ENCODE measurements at places on chromosomes 1 and 21. TPM values are rescaled to one million over a fixed set of nuclear protein-coding genes. Genes with fewer than 3 reads are reported as not detected.

Gene TTC3
- total RNA-seq = 140 TPM

GRCh38 chr1:85146972-85147359 lies 53.9 kb downstream of the SYDE2 start:
- DNase-seq = no peak

- no peak for DNase-seq
Observed at GRCh38 chr1:158126425-158126824, 54.3 kb upstream of the CD1D start.

GRCh38 chr21:23718446-23719285 lies 1888.6 kb downstream of the MRPL39 start:
- no peak for DNase-seq

- DNase-seq = no peak
Observed at GRCh38 chr1:7863756-7864328, 11.0 kb upstream of the UTS2 start.
